T-helper 9 cell (primary cell): ENCODE measurements at places on chromosomes 7 and 10.

DNA sequence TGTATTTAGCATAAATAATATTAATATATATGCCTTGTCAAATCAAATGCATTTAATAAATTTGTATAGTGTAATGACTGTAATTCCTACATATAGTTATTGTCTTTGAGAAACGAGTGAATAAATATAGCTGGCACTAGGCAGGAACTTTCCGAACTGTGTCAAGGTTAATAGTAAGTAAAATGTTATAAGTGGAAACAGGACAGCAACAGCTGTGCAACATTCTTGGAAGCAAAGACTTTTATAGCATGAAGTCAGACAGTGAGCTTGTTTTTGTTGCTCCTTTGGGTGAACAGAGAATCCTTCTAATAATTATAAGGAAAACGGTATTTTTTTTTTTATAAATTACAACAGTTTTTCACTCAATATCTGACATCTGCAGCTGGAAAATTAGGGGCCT, 14.0 kb upstream of the EXOC6 start:
- no peak for DNase-seq

GRCh38 chr10:34544400-34544799, 270.7 kb downstream of the PARD3 start:
- DNase-seq, result no peak

DNA sequence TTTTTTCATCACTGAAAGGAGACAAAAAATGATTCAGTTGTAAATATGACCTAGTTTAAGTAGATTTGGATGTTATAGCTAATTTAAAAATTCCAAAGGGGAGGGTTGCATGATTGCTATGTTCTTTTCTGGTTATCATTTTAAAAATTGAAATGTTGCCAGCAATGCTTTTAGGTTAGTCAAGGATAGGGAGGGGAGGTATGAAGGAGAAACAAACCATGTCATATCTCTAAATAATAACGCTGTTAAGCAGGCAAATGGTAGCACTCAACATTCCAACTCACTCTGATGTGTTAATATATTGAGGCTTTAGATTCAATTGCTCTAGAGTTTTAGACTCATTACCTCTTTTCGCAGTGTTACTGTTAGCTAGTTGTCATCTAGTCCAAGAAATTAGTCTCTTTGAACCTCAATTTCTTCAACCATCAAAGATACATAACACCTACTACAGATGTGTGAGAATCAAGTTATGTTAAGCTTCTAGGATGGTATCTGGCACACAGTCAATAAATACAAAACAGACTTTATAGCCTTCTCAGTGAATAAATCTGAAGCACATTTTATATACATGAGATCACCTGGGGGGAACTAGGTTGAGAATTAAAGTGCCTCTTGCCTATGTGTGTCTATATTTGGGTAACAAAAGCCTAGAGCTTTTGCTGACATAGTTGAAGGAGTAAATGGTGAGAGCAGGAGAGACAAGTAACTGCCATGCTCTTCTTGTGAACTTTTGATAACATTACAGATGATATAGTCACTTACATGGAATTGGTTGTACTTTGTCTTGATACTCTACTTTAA, 124.9 kb downstream of the CSTF2T start:
- no peak for DNase-seq

GRCh38 chr10:31650010-31650409, 278.6 kb downstream of the ARHGAP12 start:
- no peak for DNase-seq

DNA sequence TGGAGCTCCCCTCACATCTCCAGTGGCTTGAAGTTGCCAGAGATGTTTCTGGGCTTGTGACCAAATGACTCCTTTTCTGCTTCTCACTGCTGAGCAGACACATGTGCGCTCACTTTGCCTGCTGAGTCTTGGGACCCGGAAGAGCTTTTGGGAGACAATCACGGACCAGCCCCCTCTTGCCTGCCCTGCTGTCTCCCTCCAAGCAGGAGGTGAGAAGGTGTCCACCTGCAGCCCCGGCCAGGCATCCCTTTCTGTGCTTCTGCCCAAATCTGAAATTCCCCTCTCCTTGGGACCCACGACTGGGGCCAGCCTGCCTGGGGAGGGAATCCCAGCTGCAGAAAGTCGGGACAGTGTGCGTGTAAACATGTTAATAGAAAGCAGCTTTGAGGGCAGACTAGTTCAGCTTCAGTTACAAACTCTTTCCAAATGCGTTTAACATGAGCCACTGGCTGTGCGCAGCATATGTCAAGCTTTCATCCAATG, 31.7 kb downstream of the HTRA1 start:
- no peak for DNase-seq

- DNase-seq, result no peak
Observed at GRCh38 chr10:117590101-117590875, 47.7 kb downstream of the EMX2 start.

- DNase-seq, result no peak
Observed at GRCh38 chr10:121324678-121325213, 273.5 kb downstream of the FGFR2 start.
